ENCODE measurements at places on chromosomes 7 and 10.

DNA sequence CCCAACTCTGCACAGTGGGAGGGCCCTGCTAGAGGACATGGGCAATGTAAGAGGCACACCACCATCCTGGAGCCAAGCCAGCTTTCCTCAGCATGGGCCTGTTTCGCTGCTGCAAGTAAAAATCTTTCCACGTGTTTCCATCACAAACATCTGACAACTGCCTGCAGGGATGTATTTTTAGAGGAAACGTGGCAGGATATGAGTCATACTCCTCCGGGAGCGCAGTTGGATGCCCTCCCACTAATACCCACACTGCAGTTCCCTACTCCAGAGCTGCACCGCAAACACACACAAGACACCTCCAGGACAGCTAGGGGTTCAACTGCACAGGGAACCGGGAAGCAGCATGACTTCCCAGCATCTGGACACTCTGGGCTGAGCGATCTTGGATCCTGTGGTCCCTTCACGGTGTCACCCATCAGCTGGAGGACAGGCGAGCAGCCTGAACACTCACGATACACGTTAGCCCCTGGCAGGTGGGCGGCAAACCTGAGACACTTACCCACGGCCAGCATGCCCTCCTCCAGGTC lies 26.1 kb downstream of the PLAC9 start:
- no peak for DNase-seq

GRCh38 chr7:32221056-32221455 lies 150.8 kb upstream of the PDE1C start:
- DNase-seq = no peak

DNA sequence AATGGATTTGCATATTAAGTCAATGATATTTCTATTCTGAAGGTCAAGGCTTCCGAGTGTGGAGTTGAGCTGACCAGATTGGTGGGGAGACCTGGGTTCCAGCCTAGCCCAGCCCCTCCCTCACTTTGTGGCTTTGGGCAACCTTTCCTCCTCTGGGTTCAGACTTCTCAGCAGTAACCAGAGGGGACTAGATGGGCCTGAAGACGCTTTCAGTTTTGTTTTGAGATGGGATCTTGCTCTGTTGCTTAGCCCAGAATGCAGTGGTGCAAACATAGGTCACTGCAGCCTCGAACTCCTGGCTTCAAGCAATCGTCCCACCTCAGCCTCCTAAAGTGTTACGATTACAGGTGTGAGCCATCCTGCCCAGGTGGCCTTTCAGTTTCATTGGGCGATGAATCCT lies 68.1 kb upstream of the LEP start:
- no peak for DNase-seq

DNA sequence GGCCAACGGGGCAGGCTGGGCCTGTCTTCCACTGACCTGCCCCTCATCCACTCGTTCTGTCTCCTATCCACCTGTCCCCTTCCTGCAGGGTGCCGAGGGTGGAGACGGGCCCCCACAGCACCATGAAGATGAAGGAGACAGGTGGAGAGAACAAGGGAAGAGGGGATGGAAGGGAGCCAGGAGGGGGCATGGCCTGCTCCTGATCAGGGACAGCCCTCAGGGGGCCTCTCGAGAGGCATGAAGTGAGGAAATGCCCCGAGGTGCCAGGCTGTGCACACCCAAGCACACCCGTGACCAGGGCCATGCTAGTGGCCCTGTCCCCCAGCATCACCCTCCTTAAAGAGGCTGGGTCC lies 111.2 kb downstream of the ZMIZ1 start:
- no peak for DNase-seq

DNA sequence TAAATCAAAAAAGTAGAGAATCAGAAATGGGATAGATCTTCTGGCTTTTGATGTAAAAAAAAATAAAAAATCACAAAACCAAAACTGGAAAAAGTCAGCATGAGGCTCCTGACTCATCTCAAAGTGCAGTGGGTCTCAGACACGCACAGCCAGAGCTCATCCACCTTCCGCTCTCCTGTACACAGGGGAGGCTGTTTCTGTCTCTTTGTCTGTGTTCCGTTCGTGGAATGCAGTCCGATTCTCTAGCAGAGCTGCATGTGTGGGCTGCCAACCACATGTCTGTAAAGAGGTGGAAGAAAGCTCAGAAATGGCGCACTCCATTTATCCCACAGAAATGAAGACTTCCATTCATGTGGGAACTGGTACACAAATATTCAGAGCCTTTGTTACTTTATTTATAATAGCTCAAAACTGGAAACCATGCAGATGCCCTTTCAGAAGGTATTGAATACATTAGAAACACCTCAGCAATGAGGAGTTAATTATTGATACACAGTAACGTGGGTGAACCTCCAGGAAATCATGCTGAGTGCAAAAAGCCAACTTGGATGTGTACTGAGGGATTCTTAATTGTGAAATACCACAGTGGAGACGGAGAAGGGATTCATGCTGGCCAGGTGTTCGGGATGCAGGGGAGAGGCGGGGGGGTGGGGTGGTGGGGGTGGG lies 123.3 kb downstream of the TRRAP start:
- DNase-seq = no peak

DNA sequence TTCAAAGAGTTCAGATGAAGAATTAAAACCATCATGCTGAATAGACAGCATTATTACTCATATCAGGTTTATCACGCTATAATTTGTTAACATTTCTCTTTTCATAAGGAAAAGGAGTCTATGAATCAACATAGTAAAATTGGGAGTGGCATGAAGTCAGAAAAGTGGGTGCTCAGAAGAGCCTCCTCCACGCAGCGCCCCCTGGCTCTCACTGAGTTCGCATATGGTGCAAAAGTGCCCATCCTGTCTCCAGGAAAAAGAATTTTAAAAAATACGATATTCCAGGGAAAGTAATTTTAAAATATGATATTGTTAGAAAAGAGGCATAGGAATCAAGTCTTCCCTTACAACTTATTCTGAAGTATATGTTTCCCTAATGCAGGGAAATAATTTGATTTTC lies 176.3 kb upstream of the TCERG1L start:
- DNase-seq = no peak

DNA sequence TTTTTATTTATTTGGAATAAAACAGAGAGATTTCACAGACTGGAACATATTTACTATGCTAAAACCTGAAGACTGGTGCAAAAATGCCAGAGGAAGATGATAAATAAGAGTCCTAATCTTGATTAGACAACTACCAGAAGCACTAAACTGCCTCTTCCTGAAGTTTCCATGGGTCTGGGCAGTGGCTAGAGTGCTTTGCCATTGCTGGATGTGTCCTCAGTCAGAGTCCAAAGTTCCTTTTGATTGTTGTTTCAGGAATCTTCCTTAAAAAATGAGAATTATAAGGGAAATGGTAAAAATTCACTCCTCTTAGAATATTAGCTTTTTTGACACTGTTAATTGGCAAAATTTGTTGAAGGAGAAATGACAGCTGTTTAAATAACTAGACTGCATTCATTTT lies 86.3 kb upstream of the AHR start:
- no peak for DNase-seq

GRCh38 chr10:77070346-77070745 lies 567.3 kb downstream of the KCNMA1 start:
- DNase-seq = no peak

DNA sequence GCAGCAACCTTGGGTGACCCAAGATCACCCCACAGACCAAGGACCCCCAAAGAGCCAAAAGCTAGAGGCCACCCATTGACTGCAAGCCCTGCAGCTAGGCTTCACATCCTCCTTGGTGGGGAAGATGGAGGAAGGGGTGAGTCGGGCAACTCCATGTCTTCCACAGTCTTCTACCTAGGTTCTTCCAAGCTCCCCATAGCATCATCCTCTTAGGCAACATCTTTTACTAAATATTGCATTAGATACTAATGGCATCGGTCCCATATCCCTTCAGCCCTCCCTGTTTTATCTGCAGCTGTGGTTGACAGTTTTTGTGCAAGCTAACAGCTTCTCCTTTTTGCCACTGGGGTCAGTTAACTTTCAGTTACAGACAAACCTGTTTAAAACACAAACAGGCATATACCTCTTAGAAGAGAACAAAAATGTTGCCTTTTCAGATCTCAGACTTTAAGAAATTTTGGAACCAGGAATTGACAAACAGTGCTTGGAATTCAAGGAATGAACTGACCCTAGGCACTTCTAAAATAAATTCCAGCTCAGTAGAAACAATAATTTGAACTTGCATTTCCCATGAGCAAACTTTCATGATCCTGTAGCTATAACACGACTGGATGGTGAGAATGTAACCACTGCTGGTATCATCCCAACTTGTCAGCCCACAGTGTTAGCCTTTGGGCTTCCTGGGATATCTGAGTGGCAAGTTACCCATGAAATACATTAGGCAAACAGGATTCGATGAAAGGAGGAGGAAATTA lies 33.9 kb upstream of the MSMB start:
- peak; percentile 47 for DNase-seq

DNA sequence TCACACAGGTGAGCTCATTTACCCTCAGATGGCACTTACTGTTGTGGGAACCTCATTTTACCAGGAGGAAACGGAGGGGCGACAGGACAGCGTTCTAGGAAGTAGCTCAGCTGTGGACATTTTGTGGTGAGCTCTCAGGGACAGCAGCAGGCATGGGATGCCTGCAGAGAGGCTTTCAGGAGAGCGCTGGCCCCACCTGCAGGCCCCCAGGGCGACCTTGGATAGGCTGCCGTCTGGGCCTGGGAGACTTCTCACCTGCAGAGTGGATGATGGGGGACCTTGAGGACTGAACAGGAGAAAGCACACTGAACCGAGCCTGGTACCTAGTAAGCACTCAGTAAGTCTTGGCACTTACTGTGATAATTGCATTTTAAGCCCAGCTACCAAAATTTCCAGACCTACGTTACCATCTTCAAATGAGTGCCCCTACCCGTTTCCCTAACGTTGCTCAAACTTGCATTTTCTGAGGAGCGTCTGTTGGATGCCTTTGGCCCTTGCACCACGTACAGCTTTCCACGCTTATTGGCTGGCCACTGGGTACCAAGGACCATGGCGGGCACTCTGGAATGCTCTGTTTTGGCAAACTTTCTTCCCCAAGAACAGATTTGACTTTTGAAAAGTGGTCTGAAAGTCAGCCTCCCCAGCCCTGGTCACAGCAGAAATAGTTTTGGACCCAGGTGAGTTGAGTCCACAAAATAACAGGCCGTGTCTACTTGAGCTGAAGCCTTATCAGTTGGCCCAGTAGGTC lies 223.4 kb downstream of the EBF3 start:
- no peak for DNase-seq

GRCh38 chr7:45917658-45918057 lies 3.4 kb downstream of the IGFBP3 start:
- peak; percentile 67 for DNase-seq

- no peak for DNase-seq
These were observed 222.3 kb downstream of the SUGCT start for GRCh38 chr7:40356871-40357709.

DNA sequence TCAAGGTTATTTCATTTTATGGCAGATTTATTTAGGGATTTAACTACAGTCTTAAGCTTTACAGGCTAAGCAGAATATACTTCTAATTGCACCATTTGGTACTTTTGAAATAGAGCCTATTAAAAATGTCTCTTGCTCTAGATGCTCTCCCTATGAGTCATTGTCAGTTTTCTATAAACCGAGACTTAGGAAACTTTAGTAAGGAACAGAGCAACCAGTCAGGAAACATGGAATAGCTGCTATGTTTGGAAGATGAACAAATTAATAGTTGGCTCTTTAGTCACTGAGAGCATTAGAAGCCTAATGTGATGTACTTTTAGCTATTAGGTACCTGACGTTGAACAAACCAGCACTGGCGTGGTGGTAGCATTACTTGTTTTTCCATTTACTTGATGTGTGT lies 35.3 kb downstream of the INPP5F start:
- no peak for DNase-seq

DNA sequence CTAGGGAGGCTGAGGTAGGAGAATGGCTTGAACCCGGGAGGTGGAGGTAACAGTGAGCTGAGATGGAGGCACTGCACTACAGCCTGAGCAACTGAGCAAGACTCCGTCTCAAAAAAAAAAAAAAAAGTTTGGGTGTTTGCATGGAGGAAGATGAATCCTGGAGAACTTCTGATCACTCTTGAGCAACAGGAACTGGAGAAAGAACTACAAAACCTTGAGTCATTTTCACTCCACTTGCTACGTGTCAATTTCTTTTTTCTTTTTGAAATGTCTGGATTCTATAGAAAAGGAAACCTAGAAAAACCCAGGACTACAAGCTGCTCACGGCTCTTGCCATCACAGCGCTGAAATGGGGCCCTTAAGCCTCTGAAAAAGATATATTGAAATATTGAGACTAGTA lies 189.6 kb upstream of the NRP1 start:
- no peak for DNase-seq

- DNase-seq = no peak
These were observed 53.1 kb upstream of the KDM7A start for GRCh38 chr7:140229591-140230515.

DNA sequence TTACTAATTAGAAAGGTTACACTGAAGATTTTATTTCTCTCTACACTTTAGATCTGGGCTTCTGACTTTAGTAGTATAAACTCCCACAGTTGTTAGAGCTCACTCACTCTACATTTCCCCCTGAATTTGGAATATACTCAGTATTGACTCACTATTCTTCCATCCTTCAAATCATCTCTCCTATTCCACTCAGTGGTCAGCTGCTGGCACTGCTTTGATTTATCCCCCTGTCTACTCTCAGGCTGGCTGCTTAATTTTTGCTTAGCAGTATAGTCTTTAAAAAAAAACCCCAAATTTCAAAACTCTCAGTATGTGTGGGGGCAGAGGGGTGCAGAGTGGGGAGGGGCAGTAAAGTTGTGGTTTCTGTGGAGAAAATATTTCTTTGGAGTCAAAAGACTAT lies 68.9 kb downstream of the CDK6 start:
- no peak for DNase-seq

- no peak for DNase-seq
These were observed 44.3 kb downstream of the INSYN2A start for GRCh38 chr10:127151981-127152699.

- DNase-seq = peak; percentile 25
These were observed 15.7 kb downstream of the SLC13A4 start for GRCh38 chr7:135712182-135712782.

GRCh38 chr10:70461397-70462348 lies 16.9 kb upstream of the PALD1 start:
- peak; percentile 74 for DNase-seq

DNA sequence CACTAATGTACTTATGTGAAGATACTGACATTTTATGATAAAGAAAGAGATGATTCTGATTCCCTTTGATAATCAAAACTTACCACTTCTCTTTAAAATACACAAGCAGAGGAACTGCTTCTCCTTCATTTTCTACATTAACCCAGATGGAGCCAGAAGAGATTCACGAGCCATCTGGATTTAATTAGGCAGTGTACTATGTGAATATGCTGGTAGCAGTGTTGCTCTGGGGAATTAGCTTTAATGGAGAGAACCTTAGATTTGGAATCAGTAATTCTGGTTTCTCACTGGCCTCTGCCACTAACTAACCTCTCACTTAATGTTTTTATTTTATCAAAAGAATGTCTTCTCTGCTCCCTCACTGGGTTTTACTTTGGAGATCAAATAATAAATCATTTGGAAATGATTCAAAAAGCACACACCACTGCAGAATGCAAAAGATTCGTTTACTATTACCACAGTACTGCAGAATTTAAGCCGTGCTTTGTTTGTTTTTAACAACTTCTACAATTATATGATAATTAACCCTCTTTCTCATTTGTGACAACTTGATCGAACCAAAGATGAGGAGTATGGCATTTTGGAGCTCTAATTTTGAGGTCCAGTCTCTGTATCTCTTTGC lies 77.5 kb upstream of the PHYHIPL start:
- no peak for DNase-seq

Data from OCI-LY7 (cell line).